ENCODE measurements at places on chromosomes 5 and 9.

DNA sequence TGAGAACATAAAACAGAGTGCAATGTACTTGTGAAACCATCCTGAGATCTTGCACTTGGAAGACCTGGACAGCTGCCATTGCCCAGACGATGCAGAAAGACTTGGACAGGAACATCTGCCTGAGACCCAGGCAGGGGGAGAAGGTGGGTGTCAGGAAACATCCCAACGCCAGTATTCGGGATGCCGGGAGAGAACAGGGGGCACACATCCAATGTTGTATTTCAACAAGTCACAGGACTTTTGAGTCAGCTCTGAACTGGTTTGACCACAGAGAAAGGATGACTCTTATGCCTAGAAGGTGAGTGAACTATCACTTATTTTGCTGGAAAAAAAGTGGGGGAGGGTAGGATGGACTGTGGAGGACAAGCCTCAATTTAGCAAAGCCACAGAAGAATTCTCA, 124.6 kb downstream of the ROR2 start:
- DNase-seq: no peak

- DNase-seq: no peak
Observed at GRCh38 chr9:83920469-83920926, 734 bp downstream of the KIF27 start.

GRCh38 chr5:136374638-136375037, 9.3 kb upstream of the TRPC7 start:
- DNase-seq: no peak

- DNase-seq: no peak
Observed at GRCh38 chr5:64769855-64770254, 1.1 kb downstream of the CWC27 start.

GRCh38 chr5:136164226-136164625, 28.7 kb downstream of the SMIM32 start:
- no peak for DNase-seq

- DNase-seq: no peak
Observed at GRCh38 chr9:1173211-1173610, 123.1 kb downstream of the DMRT2 start.

DNA sequence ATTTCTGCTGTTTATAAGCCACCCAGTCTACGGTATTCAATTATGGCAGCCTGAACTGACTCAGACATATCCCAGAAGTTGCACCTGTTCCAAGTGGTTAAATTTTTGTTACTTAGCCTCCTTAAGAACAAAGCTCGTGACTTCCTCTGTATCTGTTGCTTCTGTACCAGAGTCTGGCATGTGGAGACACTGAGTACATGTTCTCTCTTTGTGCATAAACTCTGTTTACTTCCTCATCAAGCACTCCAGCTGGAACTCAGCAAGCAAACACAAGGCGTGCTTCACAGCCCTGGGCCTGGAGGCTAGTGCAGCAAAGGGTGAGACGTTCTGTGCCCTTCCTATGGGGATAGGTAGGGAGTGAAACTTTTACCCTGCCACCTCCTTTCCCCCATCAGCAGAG, 19.0 kb downstream of the C9orf152 start:
- no peak for DNase-seq

DNA sequence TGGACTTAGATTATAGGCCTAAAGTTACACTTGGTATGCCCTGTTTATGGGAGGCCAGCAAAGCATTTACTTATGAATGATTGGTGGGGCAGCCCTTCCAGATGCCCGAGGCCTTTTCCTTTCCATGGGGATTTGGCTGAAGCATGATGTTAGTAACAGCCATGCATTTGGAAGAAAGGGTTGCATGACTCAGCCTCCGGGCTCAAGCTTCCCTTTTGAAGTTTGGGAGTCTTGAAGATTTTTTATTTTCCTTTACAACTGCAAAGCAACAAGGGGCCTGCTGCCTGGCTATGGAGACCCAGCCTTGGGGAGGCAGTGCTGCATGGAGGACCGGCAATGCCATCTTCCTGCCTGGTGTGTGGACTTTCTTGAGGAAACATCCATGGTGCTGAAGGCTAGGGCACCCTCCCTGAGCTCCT, 244.7 kb downstream of the ICE1 start:
- DNase-seq: no peak

DNA sequence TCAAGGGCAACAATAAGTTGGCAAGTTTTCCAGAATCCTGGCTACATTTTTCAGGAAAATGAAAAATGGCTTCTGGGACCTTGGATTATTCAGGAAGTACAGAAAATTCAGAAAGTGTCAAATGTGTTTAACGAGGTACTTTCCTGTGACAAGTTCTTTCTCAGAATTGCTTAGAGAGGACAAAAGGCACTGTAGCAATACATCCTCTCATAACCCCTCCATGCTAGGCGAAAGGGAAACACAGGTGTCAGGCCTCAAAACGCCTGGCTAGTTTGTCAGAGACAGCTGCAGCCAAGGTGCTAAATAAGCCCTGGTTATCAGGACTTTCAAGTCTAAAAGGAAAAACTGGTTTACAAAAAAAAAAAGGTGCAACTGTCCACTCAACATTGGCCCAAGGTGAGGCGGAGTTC, 115.2 kb downstream of the GNAQ start:
- peak; percentile 42 for DNase-seq

GRCh38 chr9:92527832-92528521, 7.8 kb downstream of the ECM2 start:
- no peak for DNase-seq

GRCh38 chr9:133804199-133804598, 66.0 kb upstream of the SARDH start:
- DNase-seq: no peak

DNA sequence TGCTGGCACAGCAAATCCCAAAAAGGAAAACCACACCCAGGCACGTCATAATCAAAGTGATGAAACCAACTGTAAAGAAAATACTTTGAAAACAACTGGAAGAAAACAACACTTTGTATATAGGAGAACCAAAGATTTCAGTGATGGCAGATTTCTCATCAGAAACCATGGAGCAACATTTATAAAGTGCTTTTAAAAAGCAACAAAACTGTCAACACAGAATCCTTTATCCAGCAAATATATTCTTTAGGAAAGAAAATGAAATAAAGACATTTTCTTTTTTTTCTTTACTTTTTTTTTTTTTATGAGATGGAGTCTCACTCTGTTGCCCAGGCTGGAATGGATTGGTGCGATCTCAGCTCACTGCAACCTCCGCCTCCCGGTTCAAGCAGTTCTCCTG, 5.3 kb upstream of the FAM151B start:
- DNase-seq: no peak

- DNase-seq: no peak
Observed at GRCh38 chr9:87722393-87723088, 3.4 kb upstream of the CTSL start.

- no peak for DNase-seq
Observed at GRCh38 chr5:96881511-96882115, 5.3 kb downstream of the ERAP2 start.

DNA sequence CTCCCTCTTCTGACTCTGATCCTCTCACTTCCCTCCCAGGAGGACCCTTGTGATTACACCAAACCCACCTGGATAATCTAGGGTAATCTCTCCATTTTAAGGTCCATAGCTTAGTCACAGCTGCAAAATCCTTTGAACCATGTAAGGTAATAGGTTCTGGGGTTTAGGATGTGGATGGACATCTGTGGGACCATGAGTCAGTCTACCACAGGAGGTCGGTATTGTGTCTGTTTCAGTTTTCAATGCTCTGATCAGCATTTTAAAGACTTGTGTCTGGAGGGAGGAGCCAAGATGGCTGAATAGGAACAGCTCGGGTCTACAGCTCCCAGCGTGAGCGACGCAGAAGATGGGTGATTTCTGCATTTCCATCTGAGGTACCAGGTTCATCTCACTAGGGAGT, 112.6 kb downstream of the CAVIN4 start:
- no peak for DNase-seq

DNA sequence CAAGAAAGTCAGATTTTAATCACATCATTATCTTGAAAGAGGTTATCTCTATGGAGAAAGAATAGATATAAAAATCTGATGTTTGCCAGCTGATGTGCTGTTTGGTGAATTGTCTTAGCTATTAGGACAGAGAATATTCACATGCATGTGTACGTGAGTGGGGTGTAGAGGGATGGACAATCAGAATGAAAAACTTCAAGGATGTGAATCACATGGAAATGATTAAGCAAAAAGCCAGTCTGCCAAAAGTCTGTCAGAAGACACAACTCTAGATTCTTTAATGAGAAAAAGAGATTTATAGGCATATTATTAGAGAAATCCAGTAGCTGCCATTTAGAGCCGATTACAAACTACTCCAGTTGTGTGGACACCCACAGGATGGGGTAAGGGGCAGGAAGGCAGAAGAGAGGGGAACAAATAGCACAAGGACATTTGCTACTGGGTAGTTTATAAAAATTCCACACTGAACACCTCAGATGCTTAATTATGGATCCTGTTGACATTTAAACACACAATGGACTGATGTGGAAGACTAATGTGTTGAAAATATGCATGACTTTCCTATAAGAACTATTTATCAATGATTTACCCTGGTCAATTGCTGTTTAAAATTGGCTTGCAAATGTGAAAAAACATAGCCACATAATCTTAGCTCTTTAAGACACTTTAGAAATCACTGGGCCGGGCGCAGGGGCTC, 127.4 kb downstream of the PTTG1 start:
- DNase-seq: no peak

DNA sequence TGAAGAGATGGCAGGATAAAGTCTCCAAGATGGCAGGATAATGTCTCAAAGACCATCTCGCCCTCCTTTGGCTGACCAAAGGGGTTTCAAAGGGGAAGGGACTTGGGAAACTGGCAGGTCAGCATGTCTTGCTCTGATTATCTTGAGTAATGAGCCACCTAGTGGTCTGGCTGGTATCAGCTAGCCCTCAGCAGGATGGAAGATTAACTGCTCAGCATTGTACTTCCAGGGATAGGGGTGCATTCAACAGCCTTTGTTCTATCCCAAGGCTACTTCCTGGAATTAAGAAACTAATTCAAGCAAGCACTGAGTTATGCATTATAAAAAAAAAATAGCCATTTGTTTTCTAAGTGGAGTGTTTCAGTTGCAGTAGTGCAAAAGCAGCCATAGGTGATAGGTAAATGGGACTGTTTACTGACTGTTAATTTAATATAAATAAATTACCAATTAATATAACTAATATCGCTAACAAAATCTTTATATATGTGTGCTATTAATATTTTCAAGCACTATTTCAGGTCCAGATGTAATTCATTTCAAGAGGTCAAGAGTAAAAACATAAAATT, 555.5 kb downstream of the CDH9 start:
- DNase-seq: no peak

GRCh38 chr9:128828719-128829452, 708 bp downstream of the SPOUT1 start:
- DNase-seq: no peak

DNA sequence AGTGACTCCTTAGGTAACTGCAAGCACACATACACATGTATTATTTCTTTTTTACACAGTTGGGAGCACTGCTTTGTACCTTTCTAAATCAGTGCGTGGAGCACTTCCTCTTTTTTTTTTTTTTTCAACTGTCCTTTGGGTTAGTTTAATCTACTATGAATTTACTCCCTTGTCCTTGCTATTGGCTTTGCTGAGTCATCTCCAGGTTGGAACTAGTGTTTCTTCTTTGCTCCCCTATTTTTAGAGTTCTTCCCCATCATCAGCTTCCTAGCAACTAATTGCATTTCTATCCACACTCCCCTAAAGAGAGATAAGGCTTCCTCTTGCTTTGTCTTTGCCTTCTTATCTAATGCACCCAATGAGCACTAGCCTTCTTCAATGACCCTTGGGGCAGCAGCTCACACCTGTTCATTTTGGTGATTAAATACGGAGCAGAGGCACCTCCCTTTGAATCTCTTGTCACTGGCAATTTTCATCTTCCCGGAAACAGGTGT, 24.3 kb downstream of the S100Z start:
- DNase-seq: no peak

GRCh38 chr5:129746876-129747275, 1.0 kb upstream of the MINAR2 start:
- DNase-seq: no peak

DNA sequence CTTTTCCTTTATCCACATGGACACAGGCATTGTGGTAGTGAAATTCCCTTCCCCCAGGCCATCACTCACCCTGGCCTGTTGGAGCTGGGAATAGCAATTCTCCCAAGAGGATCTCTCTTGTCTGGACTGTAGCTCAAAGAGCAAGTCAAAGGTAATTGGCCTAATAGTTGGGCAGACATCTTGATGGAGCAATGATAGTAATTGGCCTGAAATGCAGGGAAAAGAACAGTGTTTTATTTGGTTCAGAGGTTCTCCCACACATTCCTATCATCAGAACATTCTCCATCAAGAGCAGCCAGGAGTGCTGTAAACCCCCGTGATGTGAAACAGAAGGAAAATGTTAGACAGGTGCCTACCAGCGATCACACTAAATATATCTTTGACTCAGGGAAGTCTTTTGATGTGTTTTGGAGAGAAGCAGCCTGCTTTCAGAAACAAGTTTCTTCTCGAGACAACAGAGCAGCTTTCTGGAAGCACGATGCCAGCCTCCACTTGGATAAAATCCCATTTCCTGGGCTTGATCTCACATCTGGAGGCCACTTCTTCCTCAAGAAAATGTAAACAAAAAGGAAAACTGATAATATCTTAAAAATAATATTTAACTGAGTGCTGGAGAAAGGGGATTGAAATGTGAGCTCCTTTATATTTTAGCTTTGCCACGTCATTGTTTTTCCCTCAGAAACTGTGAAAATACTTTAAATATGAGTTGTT, 198.1 kb upstream of the WWC1 start:
- DNase-seq: no peak

DNA sequence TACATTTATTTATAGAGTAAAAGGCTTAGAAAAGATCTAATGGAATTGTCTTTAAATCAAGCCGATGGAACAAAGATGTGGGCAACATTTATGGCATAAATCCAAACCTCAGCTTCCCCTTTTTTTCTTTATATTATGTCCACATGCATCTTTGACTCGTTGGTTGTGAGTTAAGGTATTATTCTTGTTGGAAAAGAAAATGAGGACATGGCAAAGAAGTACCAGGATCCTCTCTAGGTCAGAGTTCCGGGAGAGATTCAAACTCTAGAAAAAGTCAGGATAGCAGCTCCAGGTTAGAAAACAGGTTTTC, 508 bp upstream of the NME5 start:
- no peak for DNase-seq

DNA sequence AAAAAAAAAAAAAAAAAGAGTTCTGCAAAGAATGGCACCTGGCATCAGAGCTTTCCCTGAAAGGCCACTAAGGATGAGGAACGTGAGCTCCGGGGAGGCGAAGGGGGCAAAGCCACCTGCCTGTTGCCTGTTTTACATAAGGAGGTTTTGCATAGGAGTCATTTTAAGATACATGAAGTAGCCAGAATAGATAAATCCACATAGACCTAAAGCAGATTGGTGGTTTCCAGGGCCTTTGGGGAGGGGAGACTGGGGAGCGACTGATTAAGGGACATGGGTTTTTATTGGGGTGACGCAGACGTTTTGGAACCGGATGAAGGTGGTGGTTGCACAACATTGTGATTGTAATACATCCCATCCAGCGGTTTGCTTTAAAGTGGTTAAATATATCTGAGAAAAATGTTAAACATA, 7.1 kb downstream of the NEK6 start:
- DNase-seq: no peak

- no peak for DNase-seq
Observed at GRCh38 chr9:127170652-127171051, 48.2 kb upstream of the ANGPTL2 start.

- no peak for DNase-seq
Observed at GRCh38 chr9:108297073-108297472, 558.7 kb downstream of the ACTL7B start.

GRCh38 chr9:20693068-20693467, 9.0 kb downstream of the FOCAD start:
- no peak for DNase-seq
